ENCODE measurements at places on chromosomes 3 and 15.

DNA sequence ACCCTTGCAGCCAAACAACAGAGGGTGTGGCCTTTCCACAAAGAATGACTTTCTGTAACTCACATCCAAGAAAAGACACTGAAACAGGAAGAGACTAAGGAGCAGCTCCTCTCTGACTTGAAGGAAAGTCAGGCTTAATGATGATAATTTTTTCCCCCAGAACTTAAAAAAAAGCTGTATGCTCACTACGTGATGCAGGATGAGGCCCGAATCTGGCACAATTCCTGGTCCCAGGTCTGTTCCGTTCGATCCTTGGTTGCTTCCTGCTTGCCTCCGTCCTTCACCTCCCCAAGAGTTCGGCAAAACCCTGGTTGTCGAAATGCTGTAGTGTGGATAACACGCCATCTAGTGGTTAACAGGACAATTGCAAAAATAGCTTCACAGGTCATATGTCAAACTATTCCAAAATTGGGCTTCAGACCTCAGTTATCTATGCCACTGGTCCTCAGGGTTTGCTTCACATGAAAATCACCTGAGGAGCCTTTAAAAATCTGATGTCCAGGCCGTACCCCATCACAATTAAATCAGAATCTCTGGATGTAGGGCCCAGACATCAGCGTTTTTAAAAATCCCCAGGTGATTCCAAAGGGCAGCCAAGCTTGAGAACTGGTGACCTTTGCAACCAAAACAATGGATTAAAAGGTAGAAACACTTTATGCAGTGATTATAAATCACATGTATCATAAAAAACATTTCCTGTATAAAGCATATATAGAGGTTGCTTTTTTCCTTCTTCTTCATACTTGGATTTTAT is 28.1 kb upstream of the SYNM start:
- DNase-seq, result no peak

- no peak for DNase-seq
Measured at GRCh38 chr15:95446854-95447253, 883.6 kb upstream of the NR2F2 start.

GRCh38 chr3:53243165-53243564 is 12.7 kb downstream of the TKT start:
- DNase-seq, result no peak

DNA sequence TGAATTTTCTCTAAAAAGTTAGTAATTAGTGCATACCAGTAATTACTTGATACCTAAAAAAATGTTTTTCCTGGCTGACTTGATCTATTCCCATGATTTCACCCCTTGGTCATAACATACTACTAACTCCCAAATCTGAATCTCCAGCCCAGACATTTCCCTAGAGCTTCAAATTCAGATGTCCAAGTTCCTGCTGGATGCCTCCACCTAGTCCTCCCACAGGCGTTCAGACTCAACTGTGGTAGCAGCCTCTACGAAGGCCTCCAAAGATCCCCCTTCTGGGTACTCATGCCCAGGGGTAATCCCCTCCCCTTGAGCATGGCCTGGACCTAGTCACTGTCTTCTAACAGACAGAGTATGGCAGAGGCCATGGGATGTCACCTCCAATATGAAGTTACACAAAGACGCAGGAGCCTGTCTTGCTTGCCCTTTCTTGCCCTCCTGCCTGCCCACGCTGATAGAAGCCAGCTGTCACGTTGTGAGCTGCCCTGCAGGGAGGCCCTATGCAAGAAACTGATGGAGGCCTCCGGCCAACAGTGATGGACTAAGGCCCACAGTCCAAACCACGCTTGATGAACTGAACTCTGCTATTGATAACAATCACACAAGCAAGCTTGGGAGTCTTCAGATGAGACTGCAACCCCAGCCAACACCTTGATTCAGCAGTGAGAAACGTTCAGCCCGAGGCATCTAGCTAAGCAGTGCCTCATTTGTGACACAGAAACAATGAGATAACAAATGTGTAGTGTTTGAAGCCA is 8.6 kb upstream of the FBN1 start:
- no peak for DNase-seq

- no peak for DNase-seq
Measured at GRCh38 chr3:5464649-5465048, 277.1 kb downstream of the EDEM1 start.

GRCh38 chr3:168884353-168884903 is 779.1 kb downstream of the MECOM start:
- no peak for DNase-seq

DNA sequence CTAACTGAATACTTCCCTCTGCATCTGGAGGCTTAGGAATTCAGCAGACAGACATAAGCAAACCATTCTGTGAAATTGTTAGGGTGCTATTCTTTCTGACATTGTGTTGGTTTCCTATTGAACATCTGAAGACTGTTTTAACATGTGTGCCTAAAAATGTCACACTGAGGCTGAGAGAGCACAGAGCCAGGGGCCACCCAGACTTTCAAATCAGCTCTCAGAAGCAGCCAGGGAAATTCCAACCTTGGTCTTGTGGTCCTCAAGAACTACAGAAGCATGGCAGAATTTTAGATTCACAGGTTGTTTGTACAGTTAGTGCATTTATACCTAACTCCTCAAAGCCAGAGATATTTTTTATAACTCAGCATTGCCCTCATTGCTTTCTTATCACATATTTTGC is 929.2 kb upstream of the CFAP20DC start:
- no peak for DNase-seq

GRCh38 chr15:57686657-57687056 is 19.9 kb upstream of the POLR2M start:
- no peak for DNase-seq

- peak; percentile 13 for DNase-seq
Measured at GRCh38 chr15:51917493-51917892, 54.1 kb downstream of the LEO1 start.

DNA sequence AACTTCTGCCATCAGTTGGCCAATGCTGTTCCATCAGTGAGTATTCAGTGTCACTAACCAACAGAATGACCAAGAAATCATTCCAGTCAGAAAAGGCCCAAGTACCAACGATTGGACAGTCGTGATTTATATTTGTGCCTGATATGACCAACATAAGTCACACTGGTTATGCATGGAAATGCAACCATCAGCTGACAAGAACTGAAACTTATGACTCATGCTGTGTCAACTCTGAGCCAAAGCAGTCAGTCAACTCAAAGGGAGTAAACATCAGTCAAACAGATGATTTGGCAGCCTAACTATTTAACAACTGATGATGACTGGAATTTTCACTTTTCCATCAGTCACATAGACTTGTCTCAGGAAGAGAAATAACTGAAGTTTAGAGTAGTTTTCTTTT is 142.4 kb downstream of the ANXA2 start:
- DNase-seq, result no peak

DNA sequence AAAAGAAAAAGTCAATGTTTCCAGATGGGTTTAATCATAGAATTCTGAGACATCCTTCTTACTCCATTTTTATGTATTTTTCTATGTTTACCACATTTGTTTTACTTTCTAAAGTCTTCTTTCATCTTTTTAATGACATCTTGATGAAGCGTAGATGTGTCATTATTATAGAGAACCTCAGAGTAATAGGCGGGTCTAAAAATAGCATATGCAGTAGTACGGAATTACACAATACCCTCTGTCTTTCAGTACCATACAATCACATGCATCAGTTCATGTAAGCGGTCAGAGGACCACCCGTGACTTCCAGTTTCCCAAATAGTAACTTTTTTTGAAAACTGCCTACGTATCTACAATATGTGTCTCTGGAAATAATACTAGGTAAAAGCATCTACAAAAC is 224.0 kb downstream of the PLOD2 start:
- DNase-seq, result no peak

DNA sequence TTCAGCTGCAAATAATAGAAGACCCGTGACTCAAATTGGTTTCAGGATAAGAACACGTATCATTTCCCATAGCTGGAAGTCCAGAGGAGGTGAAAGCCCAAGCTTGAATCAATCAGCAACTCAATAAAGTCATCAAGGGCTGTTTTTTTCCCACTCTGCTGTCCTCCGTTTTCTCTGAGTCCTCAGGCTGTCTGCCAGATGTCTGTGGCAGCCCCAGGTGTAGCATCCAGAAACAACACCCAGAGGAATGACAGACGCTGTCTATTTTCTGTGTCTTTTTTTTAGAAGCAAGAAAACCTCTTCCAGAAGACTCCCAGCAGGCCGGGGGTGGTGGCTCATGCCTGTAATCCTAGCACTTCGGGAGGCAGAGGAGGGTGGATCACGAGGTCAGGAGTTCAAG is 204.4 kb downstream of the FAM43A start:
- DNase-seq, result no peak

DNA sequence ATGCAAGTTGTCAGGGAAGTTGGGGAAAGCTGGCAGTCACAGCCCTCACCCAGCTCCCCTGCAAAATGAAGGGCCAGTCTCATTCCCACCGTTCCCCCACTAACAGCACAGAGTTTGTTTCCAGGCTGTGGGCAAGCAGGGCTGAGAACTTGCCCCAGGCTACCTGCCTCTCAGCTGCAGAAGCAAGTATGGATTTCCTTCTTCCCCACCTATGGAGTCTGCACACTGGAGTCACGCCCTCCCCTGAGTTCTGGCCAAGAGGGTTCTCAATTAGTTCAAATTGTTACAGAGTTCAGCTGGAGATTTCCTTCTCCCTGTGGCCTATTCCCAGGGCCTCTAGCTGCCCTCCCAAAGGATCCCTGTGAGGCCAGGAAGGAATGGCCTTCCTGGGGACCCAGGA is 90.1 kb upstream of the ATP11B start:
- no peak for DNase-seq

- no peak for DNase-seq
Measured at GRCh38 chr15:38474155-38474757, 20.3 kb downstream of the FAM98B start.

DNA sequence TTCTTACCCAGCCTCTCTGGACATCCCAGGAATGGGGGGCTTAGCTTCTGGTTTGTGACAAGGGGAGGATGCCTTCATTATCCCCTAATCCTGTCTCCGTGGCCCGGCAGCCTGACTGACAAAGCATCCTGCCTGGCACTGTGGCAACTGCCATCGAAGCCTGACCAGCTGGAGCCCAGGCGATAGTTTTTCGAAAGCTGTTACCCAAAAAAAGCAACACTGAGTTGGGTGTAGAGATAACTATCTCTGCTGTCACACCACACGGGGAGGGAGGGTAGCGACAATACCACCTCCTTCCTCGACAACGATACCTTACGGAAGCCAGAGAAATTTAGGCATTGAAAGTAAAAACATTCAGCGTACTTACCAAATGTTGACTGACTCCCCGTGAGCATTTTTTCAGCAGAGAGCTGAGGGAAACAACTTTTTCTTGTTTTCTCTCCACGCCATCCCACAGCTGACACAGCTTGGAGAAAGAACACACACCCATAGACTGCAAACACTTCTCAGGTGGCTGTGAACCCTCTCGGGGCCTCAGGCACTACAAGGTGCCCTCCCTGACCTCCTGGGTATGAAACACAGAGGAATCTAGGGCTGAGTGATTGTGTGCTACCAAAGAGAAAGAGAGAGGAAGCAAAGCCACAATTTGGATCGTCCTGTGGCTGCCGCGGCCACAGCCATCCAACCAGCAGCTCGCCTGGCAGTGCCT is 361.9 kb upstream of the ICE2 start:
- no peak for DNase-seq

GRCh38 chr3:45367453-45367871 is 20.9 kb upstream of the LARS2 start:
- DNase-seq, result no peak

DNA sequence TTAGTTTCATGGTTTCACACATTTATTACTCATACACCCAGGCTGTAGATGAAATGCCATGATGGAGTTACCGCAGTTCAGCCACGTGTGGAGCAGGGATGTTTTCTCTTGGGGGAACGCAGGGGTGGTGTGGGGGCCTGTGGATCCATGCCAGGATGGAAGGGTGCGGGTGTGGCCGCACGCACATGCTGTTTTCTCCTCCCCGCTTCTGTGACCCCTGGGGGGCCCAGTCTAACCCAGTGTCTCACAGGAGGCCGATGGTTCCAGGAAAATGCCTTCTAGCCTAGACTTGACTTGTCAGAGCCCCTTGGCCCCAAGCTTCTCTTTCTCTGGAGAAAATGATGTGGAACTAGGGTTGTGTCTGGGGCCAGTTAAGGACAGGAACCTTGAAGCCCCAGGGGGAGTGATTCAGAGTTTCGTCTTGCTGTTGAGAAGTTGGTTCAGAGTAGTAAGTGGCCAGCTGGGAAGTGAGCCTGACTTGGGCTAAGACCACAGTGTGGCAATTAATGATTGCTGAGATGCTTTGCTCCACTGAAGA is 240.4 kb upstream of the BHLHE40 start:
- no peak for DNase-seq

DNA sequence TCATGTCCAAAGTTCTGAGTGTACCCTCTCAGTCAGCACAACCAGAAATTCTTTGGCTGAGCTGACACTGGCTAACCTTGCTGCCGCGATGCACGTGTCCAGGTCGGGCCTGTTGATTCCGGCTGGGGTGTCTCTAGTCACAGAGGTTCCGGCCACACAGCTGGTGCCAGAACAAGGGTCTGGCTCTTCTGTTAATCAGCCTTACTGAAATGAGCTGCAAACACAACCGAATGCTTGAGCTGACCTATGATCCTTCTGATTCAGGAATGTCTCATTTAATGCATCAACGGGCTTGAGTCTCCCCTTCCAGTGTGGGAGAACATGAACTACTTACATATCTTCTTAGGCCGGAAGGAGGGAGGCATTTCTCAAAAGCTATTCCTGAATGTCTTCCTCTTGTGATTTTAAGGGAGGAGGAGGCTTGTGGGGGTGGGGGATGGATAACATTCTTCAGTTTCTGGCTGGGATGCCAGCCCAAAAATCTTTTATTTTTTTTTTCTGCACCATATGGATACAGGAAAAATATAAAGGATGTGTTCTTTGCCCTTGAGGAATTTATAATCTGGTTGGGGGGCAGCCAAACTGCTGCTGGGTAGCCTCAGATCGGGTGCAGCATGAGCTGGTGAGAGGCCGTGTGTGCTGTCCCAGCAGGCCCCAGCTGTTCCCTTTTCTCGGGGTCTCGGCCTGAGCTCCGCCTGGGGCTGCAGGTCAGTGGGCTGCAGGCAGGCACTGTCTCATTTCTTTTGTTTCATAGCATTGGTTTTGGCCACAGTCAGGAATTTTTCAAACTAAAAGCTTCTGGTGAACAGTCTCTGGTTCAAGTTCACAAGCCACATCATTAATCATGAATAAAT is 319.1 kb upstream of the TBL1XR1 start:
- DNase-seq, result no peak

GRCh38 chr3:64073158-64073761 is 50.0 kb upstream of the PSMD6 start:
- no peak for DNase-seq
